Progenitor cell of endocrine pancreas (in vitro differentiated cells): ENCODE measurements at places on chromosomes 3 and 15. TPM values are rescaled to one million over a fixed set of nuclear protein-coding genes. Genes with fewer than 3 reads are reported as not detected.

The SAMD7 gene
- not detected in 2 replicates for total RNA-seq

- no peak overlapping the region for H3K27ac ChIP-seq
- no peak overlapping the region for H3K4me3 ChIP-seq
- H3K4me1 ChIP-seq, result peaks cover 13% of the 10 kb centered on the region
- no peak for DNase-seq
- H3K36me3 ChIP-seq, result no peaks in the 10 kb centered on the region
- H3K27me3 ChIP-seq, result no peaks in the 10 kb centered on the region
Observed at GRCh38 chr3:140243575-140243974, 308.6 kb downstream of the CLSTN2 start.

DNA sequence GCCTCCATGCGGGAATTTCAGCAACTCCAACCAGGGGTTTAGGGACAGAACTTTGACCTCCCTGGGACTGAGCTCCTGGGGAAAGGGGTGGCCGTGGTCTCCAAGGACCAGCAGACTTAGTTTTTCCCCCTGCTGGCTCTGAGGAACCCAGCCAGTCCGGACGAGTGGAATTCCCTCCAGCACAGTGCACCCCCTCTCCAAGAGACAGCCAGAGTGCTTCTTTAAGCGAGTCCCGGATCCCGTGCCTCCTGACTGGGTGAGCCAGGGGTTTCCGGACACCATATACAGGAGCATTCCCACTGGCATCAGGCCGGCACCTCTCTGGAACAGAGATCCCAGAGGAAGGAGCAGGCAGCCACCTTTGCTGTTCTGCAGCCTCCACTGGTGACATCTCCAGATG lies 459.5 kb downstream of the OCA2 start:
- no peaks in the 10 kb centered on the region for H3K36me3 ChIP-seq
- H3K27me3 ChIP-seq, result no peaks in the 10 kb centered on the region
- H3K4me3 ChIP-seq, result no peak overlapping the region
- no peak overlapping the region for H3K27ac ChIP-seq

- no peaks in the 10 kb centered on the region for H3K27me3 ChIP-seq
- DNase-seq, result no peak
- H3K36me3 ChIP-seq, result no peaks in the 10 kb centered on the region
- no peaks in the 10 kb centered on the region for H3K4me1 ChIP-seq
Observed at GRCh38 chr15:24696842-24697241, 21.3 kb downstream of the NPAP1 start.

- H3K4me3 ChIP-seq, result no peak overlapping the region
- no peak for DNase-seq
- no peak overlapping the region for H3K27ac ChIP-seq
- peaks cover 3% of the 10 kb centered on the region for H3K27me3 ChIP-seq
Observed at GRCh38 chr3:127493924-127494646, 96.4 kb downstream of the TPRA1 start.

- peaks cover 13% of the 10 kb centered on the region for H3K36me3 ChIP-seq
- peaks cover 55% of the 10 kb centered on the region for H3K4me1 ChIP-seq
- no peaks in the 10 kb centered on the region for H3K27me3 ChIP-seq
- peak overlapping the region; percentile 71 for H3K27ac ChIP-seq
- H3K4me3 ChIP-seq, result peak overlapping the region; percentile 99
Observed at GRCh38 chr15:70095408-70096214, 2.1 kb downstream of the TLE3 start.

GRCh38 chr15:26214290-26214689 lies 351.2 kb upstream of the ATP10A start:
- peaks cover 3% of the 10 kb centered on the region for H3K27me3 ChIP-seq
- DNase-seq, result no peak
- H3K36me3 ChIP-seq, result no peaks in the 10 kb centered on the region
- H3K4me3 ChIP-seq, result no peak overlapping the region
- H3K4me1 ChIP-seq, result no peaks in the 10 kb centered on the region

GRCh38 chr3:124125315-124125714 lies 133.4 kb upstream of the ROPN1 start:
- H3K27ac ChIP-seq, result no peak overlapping the region
- H3K27me3 ChIP-seq, result no peaks in the 10 kb centered on the region
- DNase-seq, result no peak
- no peak overlapping the region for H3K4me3 ChIP-seq
- no peaks in the 10 kb centered on the region for H3K36me3 ChIP-seq

- H3K4me3 ChIP-seq, result no peak overlapping the region
- no peaks in the 10 kb centered on the region for H3K27me3 ChIP-seq
- H3K27ac ChIP-seq, result no peak overlapping the region
- H3K36me3 ChIP-seq, result no peaks in the 10 kb centered on the region
- no peak for DNase-seq
Observed at GRCh38 chr3:81425198-81425868, 336.1 kb downstream of the GBE1 start.

DNA sequence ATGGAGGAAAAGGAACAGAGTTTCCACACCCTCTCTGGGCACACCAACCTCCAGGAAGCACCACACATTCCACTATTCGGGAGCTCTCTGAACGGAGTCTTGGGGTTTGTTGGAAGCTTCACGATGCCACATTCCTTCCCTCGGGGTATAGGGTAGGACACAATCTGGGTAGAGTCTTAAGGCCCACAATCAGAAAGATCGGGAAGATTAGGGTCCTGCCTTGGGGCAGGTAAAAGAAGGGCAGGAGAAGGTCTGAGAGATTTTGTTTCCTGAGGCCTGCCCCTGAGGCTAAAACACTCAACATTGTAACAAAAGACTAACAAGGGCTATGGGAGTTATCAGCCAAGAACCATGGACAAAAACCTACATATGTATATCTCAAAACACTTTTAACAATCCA lies 89.2 kb upstream of the RAP2B start:
- no peaks in the 10 kb centered on the region for H3K27me3 ChIP-seq
- no peaks in the 10 kb centered on the region for H3K36me3 ChIP-seq
- DNase-seq, result no peak
- H3K4me1 ChIP-seq, result peaks cover 2% of the 10 kb centered on the region
- H3K27ac ChIP-seq, result no peak overlapping the region
- no peak overlapping the region for H3K4me3 ChIP-seq

DNA sequence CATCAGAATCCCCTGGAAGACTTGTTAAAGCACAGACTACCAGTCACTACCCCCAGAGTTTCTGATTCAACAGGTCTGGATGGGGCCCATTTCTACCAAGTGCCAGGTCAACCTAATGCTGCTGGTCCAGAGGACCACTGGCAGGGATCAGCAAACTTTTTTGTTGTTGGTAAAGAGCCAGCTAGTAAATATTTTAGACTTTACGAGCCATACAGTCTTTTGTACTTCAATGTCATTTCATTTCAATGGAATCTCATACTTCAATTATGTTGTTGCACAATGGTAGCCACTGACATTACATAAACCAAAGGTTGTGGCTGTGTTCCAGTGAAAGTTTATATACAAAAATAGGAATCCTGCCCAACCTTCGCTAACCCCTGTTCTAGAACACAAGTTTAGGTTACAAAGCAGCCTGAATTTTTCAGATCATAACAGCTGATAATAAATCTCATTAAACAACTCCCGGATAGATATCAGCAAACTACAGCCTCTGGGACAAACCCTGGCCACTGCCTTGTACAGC lies 28.7 kb downstream of the ULK4 start:
- H3K36me3 ChIP-seq, result peaks cover 16% of the 10 kb centered on the region
- no peak for DNase-seq
- H3K27me3 ChIP-seq, result no peaks in the 10 kb centered on the region
- H3K27ac ChIP-seq, result no peak overlapping the region
- no peak overlapping the region for H3K4me3 ChIP-seq
- H3K4me1 ChIP-seq, result no peaks in the 10 kb centered on the region

- no peaks in the 10 kb centered on the region for H3K36me3 ChIP-seq
- no peak overlapping the region for H3K4me3 ChIP-seq
- peaks cover 1% of the 10 kb centered on the region for H3K4me1 ChIP-seq
- peaks cover 22% of the 10 kb centered on the region for H3K27me3 ChIP-seq
Observed at GRCh38 chr3:134901461-134901860, 106.4 kb downstream of the EPHB1 start.

GRCh38 chr15:67407786-67408185 lies 113.1 kb upstream of the C15orf61 start:
- H3K36me3 ChIP-seq, result peaks cover 4% of the 10 kb centered on the region
- H3K27ac ChIP-seq, result peak overlapping the region; percentile 72
- no peak for DNase-seq
- no peaks in the 10 kb centered on the region for H3K27me3 ChIP-seq
- peaks cover 47% of the 10 kb centered on the region for H3K4me1 ChIP-seq

GRCh38 chr15:47246317-47246716 lies 471.0 kb upstream of the SEMA6D start:
- no peaks in the 10 kb centered on the region for H3K36me3 ChIP-seq
- H3K27me3 ChIP-seq, result peaks cover 24% of the 10 kb centered on the region
- peaks cover 15% of the 10 kb centered on the region for H3K4me1 ChIP-seq
- H3K27ac ChIP-seq, result no peak overlapping the region
- H3K4me3 ChIP-seq, result no peak overlapping the region

GRCh38 chr3:196970547-196971093 lies 2.0 kb upstream of the PIGZ start:
- H3K27ac ChIP-seq, result no peak overlapping the region
- peak overlapping the region; percentile 72 for H3K4me3 ChIP-seq
- DNase-seq, result no peak

DNA sequence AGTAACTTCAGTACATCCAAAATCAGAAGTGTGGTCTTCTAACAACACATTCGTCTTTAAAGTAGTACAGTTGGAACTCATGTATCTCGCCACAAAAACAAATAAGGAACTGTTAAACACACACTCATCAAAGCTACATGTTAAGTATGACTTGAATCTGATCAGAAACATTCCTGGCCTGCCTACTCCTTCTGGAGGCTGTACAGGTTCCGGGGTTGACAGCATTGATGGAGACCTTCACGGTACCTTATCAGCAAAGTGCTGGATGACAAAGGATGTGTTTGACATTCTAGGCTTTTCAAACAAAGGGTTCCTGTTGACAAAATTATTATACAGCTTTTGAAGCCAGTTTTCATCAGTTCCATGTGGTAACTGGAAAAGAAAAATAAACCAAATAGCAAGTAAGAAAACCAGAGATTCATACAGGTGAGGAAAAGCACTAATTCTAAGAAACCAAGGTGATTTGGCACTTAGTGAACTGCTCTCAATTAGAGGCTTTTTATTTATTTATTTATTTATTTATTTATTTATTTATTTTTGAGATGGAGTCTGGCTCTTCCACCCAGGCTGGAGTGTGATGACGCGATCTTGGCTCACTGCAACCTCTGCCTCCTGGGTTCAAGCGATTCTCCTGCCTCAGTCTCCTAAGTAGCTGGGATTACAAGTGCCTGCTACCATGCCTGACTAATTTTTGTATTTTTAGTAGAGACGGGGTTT lies 44.3 kb downstream of the MYO5C start:
- peaks cover 31% of the 10 kb centered on the region for H3K36me3 ChIP-seq
- no peaks in the 10 kb centered on the region for H3K27me3 ChIP-seq
- DNase-seq, result no peak
- peaks cover 10% of the 10 kb centered on the region for H3K4me1 ChIP-seq
- no peak overlapping the region for H3K4me3 ChIP-seq

GRCh38 chr15:71115567-71116351 lies 488 bp downstream of the THSD4 start:
- no peaks in the 10 kb centered on the region for H3K36me3 ChIP-seq
- H3K4me1 ChIP-seq, result peaks cover 16% of the 10 kb centered on the region
- H3K4me3 ChIP-seq, result peak overlapping the region; percentile 76
- H3K27me3 ChIP-seq, result peaks cover 74% of the 10 kb centered on the region
- peak; percentile 42 for DNase-seq
- no peak overlapping the region for H3K27ac ChIP-seq

The CALML4 gene
- total RNA-seq, result 9.7 and 11.9 TPM in 2 replicates

The RHOV gene
- total RNA-seq, result 4.4 and 5.1 TPM in 2 replicates

The DLL4 gene
- total RNA-seq, result 6.2 and 6.5 TPM in 2 replicates

DNA sequence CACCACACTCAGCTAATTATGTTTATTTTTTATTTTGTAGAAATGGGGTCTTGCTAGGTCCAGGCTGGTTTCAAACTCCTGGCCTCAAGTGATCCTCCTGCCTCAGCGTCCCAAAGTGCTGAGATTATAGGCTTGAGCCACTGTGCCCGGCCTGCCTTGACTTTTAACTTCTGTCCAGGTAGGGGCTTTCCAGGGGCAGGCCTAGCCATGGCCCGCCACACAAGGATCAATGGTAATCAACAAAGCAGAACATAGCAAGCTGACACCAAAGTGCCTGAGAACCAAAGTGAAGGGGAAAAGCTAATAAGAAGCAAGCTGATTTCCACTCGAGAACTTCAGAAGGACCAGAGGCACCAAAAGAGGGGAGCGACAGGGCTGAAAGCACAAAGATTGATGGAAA lies 9.4 kb upstream of the CRTC3 start:
- H3K27ac ChIP-seq, result no peak overlapping the region
- no peak overlapping the region for H3K4me3 ChIP-seq
- H3K27me3 ChIP-seq, result no peaks in the 10 kb centered on the region
- H3K36me3 ChIP-seq, result no peaks in the 10 kb centered on the region
- peaks cover 1% of the 10 kb centered on the region for H3K4me1 ChIP-seq
